Muscle of leg (tissue), 16 donors: ENCODE measurements at places on chromosomes 16 and 17. TPM values are rescaled to one million over a fixed set of nuclear protein-coding genes. Genes with fewer than 3 reads are reported as not detected.

The HP gene
- 0.13 TPM for total RNA-seq

The NGFR gene
- total RNA-seq: 37.8 TPM

The PER1 gene
- 25.6 TPM for total RNA-seq

The TMC6 gene
- 21.6 TPM for total RNA-seq

The KRTAP1-1 gene
- not detected for total RNA-seq

The SBK1 gene
- 2.9 TPM for total RNA-seq

The P2RX5 gene
- total RNA-seq: 18.7 TPM

The BFAR gene
- 43.5 TPM for total RNA-seq

The TELO2 gene
- total RNA-seq: 14.5 TPM

The PRSS8 gene
- not detected for total RNA-seq

The C1QTNF8 gene
- not detected for total RNA-seq

The CDH16 gene
- 0.04 TPM for total RNA-seq

- DNase-seq: no peak
Observed at GRCh38 chr17:3002538-3003295, 60.7 kb downstream of the OR1D5 start.

DNA sequence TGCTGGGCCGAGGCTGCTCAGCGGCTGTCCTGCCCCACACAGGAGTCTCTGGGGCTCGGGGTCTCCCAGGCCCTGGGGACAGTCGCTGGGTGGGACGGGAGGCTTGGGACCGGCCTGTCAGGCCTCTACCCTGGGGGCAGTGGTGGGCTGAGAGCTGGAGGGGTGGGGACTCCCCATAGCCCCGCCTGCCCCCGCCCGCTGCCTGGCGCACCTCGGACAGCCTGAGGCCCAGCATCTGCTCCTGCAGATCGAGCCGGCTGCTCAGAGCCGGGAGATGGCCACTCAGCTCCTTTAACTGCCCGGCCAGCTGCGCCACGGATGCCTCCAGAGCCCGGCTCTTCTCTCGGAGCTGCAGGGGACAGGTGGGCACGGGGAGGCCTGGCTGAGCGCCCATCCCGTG, 6.7 kb downstream of the PERCC1 start:
- DNase-seq: no peak

- peak; percentile 99 for DNase-seq
Observed at GRCh38 chr17:57892820-57893595, 43.2 kb upstream of the MRPS23 start.

GRCh38 chr16:78679546-78679945, 580.1 kb downstream of the WWOX start:
- DNase-seq: peak; percentile 70

GRCh38 chr17:82865774-82866395, 26.1 kb upstream of the ZNF750 start:
- DNase-seq: no peak

DNA sequence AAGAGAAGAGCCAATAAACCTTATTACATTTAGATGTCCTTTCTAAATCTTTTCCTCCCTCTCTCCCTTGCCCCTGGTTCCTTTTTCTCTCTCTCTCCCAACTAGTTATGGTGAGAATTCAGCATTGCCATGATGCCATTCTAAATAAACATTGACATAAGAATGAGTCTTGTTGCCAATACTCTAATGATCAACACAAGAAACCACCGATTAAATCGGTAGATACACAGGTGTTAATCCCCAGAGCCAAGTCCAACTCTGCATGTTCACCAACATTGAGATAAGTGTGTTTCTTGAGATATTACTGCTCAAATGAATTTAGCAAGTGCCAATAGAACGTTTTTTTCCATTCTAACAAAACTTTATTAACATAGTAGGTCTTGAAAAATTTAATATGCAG, 412.1 kb downstream of the KCNJ2 start:
- no peak for DNase-seq

DNA sequence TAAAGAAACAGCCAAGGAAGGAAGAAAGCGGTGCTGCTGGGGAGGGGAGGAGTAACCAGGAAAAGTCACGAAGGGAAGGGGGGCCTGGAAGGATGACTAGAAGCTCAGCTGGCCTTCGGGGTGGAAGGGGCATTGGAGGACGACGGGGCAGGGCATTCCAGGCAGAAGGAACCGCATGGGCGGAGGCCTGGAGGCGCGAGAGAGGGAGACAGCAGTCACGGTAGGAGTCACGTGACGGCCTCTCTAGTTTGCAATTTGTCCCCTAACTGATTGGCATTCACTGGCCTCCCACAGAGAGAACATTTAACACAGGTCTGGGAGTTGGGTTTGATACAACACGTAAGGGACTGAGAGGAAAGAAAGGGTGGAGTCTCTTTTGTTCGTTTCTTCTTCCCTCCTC, 63.9 kb downstream of the RTN4RL1 start:
- no peak for DNase-seq

GRCh38 chr16:85829751-85830445, 30.4 kb downstream of the COX4I1 start:
- peak; percentile 71 for DNase-seq

GRCh38 chr17:29567304-29567553, 392 bp upstream of the ABHD15 start:
- DNase-seq: no peak

DNA sequence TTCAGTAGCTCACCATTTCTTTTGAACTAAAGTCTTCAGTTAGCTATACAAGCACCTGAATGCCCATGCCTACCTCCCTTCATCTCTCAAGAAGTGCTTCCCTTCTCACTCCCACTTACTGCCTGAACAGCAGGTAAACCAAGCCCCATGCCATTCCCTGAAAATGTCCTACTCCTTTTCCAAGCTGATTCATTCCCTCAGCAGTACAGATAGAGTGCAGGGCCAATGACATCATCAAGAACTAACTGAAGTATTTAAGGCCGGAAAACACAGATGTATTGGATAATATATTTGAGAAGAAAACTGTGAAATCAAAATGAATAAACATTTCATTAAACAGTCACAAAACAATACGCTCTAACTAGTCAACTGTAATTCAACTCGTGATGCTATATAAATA, 478.8 kb upstream of the CDH11 start:
- DNase-seq: no peak

GRCh38 chr16:87331241-87331801, 14.1 kb upstream of the C16orf95 start:
- no peak for DNase-seq

DNA sequence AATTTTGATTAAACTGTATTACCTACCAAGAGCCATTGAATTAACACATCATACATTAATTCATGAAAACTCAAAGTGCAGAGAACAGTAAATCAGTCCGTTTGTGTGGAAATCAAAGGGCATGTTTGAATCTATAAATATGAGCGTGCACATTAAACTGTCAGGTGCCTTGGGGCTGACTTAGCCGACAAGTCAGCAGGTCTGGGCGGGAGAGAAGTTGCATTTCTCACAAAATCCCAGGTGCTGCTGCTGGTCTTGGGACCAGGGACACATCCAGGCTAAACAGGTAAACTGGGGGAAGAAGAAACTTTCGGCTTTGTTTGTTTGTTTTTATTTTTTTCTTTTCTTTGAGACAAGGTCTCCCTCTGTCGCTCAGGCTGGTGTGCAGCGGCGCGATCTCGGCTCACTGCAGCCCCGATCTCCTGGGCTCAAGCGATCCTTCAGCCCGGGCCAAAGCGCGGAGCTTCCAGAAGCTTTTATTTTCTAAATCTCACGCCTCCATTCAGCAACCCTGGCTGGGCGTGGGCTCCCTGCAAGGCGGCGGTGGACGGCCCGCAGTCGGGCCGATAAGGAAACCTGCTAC, 213.9 kb downstream of the MRTFB start:
- peak; percentile 84 for DNase-seq

GRCh38 chr16:17372386-17372785, 98.4 kb downstream of the XYLT1 start:
- DNase-seq: no peak

DNA sequence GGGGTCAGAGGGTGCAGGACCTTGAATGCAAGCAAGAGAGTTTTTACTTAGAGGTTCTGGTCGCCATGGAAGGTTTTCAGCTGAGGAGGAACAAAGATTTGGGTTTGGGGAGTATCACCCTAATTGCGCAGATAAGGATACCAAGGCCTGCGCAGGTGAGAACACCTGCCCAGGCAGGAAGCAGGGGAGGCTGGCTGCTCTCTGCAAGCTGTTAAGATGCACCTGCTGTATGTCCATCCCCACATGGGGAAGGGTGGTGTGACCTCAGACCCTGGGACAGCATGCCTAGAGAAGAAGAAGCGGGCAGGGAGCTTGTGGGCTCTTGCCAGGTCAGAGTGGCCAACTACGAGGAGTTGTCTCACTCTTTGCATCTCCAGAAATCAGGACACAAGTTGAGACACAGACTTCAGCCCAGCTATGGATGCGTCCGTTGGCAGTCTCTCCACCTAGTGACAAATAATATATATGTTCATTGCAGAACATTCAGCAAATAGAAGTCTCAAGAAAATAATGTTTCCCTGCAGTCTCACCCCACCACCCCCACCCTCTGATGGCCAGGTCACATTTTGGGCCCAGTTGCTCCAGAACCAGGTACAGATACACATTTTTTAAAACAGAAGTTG, 77.7 kb downstream of the SREBF1 start:
- no peak for DNase-seq

DNA sequence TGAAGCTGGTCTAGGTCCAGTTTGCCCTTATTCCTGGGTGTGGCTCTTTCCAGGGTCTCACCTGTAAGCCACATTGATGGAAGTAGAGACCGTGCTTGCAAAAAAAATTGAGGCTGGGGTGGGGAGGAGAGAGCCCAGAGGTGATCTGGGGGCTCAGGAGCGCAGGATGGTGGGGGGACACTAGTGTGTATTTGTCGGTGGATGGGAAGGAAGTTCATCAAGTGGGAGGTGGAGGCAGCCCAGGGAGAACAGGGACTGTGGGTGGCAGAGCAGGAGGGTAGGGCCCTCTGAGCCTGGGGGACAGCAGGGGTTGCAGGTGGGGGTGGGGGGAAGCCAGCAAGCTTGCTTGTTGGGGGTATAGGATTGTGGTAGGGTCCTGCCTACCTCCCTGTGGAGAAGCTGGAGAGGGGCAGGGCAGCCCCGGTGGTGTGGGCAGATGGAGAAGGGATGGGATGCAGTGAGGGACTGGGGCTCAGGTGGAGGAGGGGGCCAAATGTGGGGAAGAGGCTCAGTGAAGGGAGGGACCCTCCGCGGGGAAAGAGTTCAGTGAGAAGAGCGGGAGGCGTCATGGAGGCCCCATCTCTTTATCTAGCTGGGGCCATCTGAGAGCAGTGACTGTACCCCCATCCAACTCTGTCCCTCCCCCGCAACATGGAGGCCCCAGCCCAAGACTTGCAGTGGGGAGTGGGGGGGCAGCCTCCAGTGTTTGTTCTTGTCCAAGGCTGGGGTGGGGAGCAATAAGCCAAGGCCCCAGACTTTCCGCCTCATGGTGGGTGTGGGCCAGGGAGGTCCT, 17.2 kb upstream of the TMEM92 start:
- DNase-seq: no peak

- no peak for DNase-seq
Observed at GRCh38 chr17:48639136-48639535, 13.0 kb upstream of the HOXB9 start.

- DNase-seq: peak; percentile 87
Observed at GRCh38 chr17:38982858-38983746, 15.9 kb upstream of the FBXO47 start.

- DNase-seq: peak; percentile 83
Observed at GRCh38 chr17:75783069-75783783, 1.4 kb upstream of the UNK start.

GRCh38 chr17:1758807-1759206, 3.1 kb upstream of the SERPINF1 start:
- DNase-seq: no peak

DNA sequence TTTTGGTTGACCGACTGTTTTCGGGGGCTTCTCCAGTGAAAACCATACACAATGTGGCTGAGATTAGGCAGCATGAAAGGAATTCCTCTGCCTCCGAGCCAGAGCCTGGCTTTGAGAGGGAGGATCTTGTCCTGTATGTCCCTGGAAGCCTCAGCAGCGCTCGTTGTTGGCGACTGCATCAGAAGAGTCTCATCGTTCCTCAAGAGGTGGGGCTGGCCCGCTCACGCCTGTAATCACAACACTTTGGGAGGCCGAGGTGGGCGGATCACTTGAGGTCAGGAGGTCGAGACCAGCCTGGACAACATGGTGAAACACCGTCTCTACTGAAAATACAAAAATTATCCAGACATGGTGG, 15.0 kb downstream of the HS3ST6 start:
- no peak for DNase-seq

GRCh38 chr16:88373927-88374492, 8.7 kb upstream of the ZNF469 start:
- DNase-seq: no peak

DNA sequence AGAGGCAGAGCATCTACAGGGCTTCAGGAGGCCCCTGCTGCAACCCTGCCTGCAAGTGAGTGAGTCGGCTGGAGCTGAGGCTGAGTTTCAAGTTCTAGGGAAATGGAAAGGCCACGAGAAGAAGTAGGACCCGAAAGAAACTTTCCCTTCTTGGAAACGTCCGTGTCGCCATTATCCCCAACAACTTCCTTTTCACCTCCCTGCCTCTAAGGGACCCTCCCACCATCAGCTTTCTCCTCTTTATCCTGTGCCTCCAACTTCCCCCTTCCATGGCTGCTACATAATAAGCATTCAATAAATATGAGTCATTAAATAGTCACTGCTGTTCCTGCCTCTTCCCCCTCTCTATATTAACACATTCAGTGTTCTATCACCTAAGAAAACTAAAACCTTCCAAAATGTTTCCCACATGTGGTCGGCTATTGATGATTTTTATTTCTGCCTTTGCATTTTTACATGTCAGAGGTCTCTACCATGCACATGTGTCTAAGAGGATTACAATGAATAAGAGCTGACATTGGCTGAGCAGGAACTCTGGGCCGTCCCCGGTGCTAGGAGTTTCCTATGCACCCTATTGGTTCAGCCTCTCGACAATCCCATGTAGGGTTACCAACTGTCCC, 115.9 kb upstream of the TNRC6C start:
- DNase-seq: no peak

DNA sequence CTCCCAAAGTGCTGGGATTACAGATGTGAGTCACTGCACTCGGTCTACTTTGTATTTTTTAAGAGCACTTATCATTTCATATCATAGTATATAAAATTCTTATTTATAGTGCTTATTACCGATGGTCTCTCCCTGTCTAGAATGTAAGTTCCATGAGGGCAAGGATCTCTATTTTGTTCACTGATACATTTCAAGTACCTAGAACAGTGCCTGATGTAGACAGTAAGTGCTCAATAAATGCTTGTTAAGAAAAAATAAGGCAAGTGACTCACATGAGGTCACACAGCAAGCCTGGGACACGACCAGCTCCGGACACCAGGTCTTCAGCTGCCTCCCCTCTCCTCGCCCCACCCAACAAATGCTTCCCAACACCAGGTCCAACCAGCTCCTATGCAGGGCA, 23.9 kb downstream of the TRPV3 start:
- DNase-seq: no peak
